ENCODE measurements at places on chromosomes 7 and 10. TPM values are rescaled to one million over a fixed set of nuclear protein-coding genes. Genes with fewer than 3 reads are reported as not detected.

- DNase-seq = no peak
These were observed 51.7 kb downstream of the PRKCQ start for GRCh38 chr10:6528198-6528950.

DNA sequence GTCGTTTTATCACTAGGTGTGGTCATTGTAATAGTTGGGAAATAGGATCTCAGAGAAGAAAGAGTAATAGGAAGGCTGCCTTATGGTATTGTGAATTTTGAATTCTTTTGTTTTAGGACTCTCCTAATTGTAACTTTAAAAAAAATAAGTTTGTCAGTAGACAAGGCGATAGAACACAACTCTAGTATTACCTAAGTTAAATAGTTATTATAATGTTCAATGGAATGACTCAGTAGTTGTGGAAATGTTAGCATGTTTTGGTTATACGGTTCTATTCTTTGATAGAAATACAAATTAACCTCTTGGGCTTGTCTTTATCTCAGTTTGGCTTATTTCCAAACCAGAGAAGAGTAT, 1.4 kb downstream of the DNAH11 start:
- no peak for DNase-seq

- no peak for DNase-seq
These were observed 4.6 kb downstream of the TBL2 start for GRCh38 chr7:73573791-73574190.

DNA sequence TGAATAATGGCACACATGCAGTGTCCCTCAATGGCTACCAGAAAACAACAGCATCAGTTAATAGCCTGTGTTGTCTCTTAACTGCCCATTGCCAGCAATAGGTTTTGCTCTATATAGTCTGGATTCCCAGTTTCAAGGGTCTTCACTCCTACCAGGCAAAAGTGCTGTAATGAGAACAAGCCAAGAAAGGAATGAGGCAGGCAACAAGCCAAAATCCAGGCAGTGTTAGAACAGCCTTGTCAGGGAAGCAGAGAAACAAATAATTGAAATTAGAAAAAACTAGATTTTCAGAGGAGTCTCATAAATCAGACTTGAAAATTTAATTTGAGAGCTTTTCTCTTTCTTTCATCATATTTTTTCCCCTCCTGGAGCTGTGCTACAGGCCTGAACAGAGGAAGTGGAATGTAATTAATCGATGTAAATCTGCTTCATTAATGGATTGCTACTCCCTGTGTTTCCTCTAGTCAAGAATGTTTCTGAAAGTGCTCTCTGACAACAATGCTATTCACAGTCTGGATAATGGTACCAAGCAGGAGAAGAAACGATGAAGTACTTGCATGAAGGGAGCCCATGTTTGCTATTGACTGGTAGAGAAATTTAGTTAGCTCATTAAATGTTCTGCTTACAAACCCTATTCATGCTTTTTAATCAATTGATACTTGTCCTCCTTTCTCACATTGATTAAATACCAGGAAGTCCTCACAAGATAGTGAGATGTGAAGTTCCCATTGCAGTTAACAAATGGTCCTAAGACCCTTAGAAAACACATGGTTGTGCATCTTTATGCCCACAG, 202.0 kb upstream of the LRRTM3 start:
- DNase-seq = no peak

DNA sequence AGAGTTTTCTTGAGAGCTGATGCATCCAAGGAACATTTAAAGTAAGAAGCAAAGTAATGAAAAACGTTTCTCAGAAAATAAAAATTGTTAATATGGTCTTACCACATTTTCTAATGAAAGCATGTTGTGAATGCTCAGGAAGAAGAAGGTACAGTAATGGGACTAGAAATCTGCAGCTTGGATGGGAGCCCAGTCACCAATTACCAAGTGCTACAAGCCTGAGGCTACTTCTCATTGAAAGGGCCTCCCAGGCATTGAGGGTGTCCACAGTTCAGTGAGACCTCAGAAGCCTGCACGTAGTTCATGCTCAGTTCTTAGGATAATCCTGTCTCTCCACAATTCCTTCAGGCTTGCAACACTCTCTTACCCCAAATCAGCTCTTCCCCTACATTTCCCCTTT, 17.6 kb downstream of the PTN start:
- no peak for DNase-seq

- DNase-seq = no peak
These were observed 27.1 kb upstream of the GJD4 start for GRCh38 chr10:35577926-35578617.

- no peak for DNase-seq
These were observed 11.5 kb upstream of the AASS start for GRCh38 chr7:122155566-122155965.

DNA sequence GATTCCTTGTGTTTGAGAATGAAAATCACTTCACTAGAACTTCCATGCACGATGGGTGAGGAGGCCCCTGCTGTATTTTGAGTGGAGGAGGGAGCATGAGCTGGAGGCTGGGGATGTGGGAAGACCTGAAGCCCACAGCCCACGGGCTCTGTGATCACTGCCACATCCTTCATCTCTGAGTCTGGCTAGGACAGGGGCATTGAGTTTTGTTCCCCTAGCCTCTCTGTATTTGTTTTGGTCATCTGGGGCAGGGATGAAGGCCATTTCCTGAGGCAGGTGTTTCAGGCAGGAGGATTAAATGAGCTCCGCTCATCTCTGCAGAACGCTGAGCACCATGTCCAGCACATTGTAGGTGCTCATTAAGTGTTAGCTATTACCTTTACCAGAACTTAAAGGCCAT, 293.6 kb downstream of the GLRX3 start:
- no peak for DNase-seq

DNA sequence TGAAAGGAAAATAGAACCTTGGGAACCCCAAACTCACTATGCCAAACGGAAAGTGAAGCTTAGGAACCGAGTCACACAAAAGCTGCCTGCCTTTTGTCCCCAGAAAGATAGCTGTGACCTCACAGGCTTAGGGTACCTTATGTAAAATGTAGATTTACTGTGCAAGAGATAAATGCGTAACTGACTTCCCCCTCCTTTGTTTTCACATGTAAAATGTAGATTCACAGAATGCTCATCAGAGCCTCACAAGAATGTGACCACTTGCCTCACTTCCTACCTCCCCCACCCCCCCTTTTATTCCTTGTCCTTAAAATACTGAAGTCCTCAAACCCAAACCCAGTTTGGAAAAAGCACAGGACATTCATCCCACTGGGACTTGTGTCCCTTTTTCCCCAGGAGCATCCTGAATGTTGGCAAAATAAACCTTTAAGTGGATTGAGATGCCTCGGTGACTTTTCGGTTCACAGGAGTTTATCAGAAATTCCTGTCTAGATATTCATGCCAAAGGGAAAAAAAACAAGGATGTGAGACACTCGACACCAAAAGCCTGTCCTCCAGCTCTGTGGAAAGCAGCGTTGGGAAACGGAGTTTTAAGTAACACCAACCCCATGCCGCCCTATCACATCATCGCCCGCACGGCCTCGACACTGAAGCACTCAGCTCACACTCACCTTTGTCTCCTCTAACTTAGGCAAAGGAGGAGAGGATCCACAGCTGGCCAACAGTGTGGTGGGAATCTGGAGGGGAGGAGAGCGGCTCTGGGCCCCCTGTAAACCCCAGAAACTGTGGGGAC, 45.9 kb downstream of the SVIL start:
- DNase-seq = no peak

DNA sequence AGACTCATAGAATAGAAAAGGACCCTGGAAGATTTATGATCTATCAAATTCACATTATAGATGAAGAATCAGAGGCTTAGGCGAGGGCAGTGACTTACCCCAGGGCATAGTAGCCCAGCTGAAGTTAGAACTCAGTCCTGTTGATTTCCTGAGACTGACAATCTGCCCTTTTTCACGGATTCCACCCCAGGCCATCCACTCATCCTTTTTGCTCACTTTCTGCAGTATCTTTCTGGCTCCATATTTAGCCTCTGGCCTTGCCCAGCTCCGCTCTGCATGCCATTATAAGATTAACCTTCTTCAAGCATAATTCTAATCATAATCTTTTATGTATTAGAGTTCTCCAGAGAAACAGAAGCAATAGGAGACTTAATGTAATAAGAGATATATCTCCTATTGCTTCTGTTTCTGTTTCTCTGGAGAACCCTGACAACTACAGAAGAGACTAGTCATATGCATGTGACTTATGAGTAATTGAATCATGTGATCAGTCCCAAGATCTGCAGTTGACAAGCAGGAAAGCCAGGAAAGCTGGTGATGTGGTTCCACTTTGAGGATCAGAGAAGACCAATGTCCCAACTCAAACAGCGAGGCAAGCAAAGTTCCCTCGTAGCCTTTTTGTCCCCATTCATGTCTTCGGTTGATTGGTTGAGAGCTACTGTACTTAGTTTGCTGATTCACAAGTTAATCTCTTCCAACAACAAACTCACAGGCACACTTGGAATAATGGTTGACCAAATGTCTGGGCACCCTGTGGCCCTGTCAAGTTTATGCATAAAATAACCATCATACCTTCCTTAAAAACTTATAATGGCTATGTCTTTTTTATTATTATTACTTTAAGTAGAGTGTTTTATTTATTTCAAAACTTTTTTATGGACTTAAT, 412.1 kb downstream of the SUGCT start:
- no peak for DNase-seq

- DNase-seq = no peak
These were observed 192.7 kb upstream of the NFE2L3 start for GRCh38 chr7:25959168-25959734.

GRCh38 chr7:155980841-155981240, 168.6 kb upstream of the SHH start:
- peak; percentile 41 for DNase-seq

DNA sequence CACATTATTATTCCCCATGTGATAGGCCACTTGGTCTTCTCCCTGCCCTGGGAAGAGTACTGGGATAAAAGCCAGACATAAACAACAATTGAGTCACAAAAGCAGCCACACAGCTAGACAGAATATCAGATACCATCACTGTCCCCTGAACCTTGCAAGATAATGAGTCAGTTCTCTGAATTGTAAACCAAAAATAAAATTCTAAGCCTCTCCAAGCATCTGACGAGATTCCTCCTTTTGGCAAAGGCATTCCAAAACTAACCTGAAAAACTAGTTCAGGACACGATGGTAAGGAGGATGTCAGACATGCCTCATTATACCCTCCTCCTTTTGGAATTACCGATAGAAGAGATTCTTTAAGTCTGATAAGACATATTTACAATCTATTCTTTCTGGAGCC, 450.7 kb downstream of the HTR7 start:
- DNase-seq = no peak

DNA sequence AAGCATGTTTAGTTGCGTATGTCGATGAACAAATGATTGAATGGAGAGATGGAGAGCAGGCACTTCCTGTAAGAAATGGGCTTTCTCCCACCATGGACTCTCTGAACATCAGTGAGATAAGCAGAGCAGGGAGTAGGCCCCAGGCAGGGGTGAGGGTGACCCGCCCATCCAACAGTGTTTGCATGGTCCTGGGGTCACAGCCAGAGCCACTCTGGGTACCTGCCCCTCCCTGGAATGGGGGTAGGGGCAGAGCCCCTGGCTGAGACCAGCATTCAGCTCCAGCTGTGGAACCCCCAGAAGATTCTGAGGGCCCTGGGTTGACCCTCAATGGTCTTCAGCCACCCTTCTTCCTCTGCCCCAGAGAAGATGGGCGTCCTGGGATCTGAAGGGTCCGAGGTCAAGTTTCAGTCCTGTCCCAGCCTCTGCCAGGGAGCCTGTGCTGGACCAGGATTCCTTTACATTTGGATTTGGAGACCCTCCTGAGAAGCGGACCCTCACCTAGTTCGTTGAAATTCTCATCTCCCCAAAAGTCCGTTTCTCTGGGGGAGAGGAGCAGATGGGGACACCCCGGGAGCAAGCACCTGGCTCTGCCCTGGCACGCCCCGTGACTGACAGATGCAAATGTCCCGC, 2.4 kb upstream of the FGF8 start:
- no peak for DNase-seq

DNA sequence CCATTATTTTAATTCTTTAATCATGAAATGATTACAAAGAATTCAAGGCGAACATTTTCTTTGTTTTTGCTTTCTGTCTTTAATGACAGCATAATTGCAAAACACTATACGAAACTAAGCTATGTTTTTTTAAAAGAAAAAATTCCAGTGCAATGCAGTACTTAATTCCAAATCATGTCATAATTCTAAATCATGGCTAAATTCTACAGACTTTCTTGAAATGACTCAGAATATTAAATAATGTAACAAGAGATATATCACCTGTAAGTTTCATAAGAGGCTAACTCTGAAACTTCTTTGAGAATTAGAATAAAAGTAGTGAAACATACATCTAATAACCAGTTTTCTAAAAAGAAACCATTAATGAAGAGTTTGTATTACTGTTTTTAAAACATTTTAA, 671.6 kb downstream of the PARD3 start:
- DNase-seq = no peak

DNA sequence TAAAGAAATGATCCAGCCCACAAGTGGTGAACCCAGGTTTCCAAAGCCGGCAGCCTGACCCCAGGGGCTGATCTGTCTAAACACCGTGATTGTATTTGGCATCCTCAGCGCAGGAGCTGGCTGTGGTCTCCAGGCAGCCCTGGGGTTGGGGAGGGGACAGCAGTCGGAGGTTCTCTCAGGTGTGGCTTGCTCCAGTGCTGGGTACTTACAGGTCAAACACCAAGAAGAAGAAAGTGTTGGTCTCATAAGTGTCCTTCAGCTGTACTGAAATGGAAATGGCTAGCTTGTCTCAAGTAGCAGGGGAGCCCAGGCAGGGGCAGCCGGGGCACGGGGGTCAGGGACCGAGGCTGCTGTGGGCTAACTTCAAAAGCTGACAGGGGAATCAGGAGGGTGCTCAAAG, 6.0 kb downstream of the PHKG1 start:
- no peak for DNase-seq

- DNase-seq = no peak
These were observed 239.6 kb upstream of the KLF14 start for GRCh38 chr7:130973637-130974036.

Gene MMP21
- total RNA-seq = 0.33 TPM

DNA sequence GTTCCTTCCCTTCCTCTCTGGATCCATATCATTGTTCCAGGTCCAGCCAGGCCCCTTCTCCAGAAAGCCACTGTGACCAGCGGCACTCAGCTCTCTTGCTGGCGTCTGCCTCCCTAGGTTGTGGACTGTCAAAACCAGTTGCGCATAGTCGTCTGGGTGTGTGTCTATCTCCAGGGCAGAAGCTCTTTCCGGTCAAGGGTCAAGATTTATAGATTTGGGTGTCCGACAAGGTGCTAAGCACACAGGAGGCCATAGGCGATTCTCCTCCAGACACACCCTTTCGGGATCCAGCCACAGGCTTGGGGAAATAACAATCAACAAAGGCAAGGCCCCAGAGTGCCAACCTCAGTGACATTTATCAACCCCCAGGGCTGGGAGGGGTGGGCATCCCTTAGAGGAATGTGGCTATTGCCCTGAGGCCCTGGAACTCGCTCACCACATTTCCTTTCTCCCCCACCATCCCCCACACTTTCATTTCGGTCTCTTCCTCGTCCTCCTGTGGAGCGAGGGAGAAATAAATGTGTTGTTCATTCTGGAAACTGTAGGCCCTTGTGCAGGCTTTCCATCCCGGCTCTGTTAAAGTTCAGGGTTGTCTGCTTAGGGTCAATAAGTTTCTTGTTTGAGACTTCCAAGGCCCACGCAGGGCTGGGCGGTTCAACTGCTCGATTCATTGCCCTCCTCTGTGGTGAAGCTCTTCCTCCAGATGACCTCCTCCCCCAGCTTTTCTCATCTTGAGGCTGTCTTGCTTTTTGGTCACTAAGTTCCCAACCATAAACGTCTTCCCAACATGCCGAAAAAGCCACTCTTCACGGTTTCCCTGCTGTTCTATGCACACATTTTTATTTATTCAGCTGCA, 57.9 kb downstream of the AFAP1L2 start:
- no peak for DNase-seq

GRCh38 chr10:113711142-113711541, 31.4 kb downstream of the CASP7 start:
- DNase-seq = peak; percentile 25
